ENCODE measurements at places on chromosomes 3 and 15.

DNA sequence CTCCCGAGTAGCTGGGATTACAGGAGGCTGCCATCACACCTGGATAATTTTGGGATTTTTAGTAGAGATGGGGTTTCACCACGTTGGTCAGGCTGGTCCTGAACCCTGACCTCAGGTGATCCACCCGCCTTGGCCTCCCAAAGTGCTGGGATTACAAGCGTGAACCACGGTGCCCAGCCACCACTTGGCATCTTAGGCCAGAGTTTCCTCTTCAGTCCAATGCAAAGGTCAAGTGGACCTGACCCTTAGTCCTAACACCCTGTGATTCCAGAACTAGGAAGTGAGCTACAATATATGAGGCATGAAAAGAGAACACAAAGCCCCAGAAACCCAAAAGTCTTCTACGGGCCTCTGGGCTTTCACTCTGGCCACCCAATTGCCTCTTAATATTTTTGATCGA is 5.3 kb downstream of the MYLK start:
- no peak for DNase-seq

- no peak for DNase-seq
These were observed 325.5 kb downstream of the RYR3 start for GRCh38 chr15:33636234-33636633.

DNA sequence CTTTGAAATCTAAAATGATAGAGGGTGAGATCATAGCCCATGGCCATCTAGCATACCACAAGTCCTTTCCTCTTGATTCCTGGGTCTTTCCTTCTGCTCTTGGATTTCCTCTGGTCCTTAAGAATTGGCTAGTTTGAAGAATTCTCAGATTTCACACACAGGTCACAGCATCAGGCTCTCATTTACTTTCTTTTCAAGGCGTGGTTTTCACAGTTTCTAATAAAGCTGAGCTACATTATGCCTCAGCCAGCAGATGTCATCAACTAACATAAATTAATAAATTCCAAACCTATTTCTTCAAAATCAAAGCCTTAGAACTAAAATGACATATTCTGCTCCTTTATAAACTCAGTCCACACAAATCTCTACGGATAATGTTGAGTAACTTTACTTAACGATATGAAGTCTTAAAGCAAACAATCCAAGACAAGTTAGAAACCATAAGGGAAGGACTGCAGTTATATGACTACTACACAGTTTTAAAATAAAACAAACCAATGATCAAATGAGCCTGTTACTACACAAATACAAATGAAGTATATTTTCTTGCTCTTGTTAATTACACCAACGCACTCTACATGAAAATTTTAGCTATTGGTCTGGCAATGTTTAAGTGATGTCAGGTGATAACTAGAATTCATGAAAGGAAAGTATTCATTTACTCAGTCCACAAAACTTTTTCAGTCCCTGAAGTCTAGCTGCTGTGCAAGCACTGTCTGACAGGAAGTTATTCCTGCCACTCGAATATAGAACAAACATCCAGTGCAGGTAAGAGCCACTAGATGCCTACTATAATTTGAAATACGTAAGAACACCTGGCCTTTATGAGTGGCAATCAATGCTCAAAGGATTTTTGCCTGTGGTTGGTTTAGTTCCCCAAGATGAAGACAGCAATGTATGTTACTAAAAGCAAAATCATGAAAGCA is 9.2 kb downstream of the CCDC14 start:
- no peak for DNase-seq

- no peak for DNase-seq
These were observed 9.4 kb upstream of the SCN5A start for GRCh38 chr3:38658841-38659240.

DNA sequence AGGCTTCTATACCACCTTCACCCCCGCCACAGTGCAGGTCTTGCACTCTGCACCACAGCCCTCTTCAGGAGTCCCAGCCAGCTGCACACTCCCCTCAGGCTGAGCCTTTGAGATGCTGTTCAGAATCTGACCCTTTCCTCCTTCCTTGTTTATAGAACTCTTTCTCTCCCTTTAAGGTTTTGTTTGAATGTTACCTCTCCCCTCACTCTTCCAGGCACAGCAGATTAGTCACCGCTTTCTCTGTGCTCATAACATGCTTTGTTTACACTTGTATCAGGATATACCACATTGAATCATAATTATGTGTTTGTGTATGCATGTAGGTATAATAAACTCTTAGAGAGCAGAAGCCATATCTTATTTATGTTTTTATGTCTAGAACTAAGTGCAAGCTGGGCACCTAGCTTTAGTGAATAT is 168.4 kb upstream of the BCL6 start:
- DNase-seq, result no peak

- no peak for DNase-seq
These were observed 69.4 kb upstream of the GAP43 start for GRCh38 chr3:115553796-115554486.

DNA sequence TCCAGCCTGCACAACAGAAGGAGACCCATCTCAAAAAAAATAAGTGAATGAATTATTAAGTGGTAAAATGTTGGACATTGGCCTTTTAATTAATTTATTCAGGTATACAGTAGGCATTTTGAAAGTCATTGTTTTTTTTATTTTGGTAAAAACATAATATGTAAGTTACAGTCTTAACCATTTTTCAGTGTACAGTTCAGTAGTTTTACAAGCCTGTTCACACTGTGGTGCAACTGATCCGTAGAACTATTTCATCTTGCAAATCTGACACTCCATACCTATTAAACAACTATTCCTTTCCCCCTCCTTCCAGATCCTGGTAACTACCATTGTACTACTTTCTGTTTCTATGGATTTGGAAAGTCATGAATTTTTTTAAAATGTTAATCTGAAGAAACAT is 36.1 kb upstream of the APH1B start:
- DNase-seq, result no peak

DNA sequence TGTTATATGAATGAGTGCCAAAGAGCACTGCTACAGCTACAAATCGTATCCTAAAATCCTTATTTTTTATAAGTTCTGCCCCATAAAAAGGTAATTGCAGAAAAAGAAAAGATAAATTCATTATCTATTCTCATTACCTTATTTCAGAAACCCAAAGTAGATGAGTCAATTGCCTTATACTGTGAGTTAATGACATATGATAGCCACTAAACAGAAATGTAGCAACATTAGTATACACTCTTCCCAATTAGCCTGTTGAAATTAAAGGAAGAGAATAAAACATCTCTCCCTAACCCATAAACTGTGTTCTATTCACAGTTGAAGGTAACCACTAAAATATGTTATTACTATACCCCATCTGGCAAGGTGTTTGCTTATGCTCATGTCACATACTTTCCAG is 11.0 kb downstream of the TBL1XR1 start:
- no peak for DNase-seq

- DNase-seq, result no peak
These were observed 8.9 kb downstream of the CMTM6 start for GRCh38 chr3:32493437-32494414.

- no peak for DNase-seq
These were observed 7.6 kb downstream of the FRMD4B start for GRCh38 chr3:69378112-69378802.

- no peak for DNase-seq
These were observed 29.0 kb upstream of the TIMP4 start for GRCh38 chr3:12187448-12188327.

- DNase-seq, result no peak
These were observed at the start of gene LRRC3B for GRCh38 chr3:26622621-26623418. Gene LRRC3B, plus strand, starts transcription at chr3:26622772. Its CDS starts 86,901 bp downstream, at chr3:26709673.
